ENCODE measurements at places on chromosomes 1 and 21.

- DNase-seq, result no peak
These were observed 198.4 kb upstream of the ADGRL4 start for GRCh38 chr1:79204779-79205479.

- DNase-seq, result peak; percentile 78
These were observed at the start of gene SH3BGRL3 for GRCh38 chr1:26279456-26280332. TSS of gene SH3BGRL3 (plus strand) at chr1:26280086. CDS start at chr1:26280156, 70 bp downstream.

DNA sequence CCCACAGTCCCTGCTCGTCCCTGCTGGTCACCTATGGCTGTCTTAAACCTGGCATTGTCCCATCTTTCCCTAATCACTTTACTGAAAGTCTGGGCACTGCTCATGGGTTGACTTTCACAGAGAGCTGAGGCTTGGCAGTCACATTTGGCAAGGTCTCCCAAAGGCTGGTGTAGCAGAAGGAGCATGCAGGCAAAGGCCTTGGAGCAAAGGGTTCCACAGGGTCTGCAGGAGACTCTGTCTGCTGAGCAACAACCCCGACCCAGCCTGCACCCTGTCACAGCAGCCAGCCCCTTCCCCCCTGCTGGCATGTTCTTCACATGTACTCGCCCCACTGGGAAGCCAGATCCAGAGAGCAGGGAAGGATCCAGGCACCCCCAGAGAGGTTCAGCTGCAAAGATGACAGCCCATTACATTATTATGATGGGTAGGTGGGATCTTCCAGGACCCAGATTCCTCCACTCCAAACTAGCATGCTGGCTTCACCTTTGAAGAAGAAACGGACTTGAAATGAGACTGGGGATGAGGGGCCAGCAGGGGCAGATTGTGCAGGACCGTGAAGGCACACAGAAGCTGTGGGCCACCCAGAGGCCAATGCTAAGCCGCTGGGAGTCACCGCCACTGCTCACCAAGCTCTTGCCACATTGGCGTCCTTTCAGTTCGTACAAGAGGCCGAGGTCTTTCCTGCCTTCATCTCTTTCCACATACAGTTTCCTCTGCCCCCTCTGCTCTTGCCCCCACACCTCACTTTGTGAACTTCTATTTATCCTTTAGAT lies 14.2 kb upstream of the TMEM125 start:
- DNase-seq, result no peak

DNA sequence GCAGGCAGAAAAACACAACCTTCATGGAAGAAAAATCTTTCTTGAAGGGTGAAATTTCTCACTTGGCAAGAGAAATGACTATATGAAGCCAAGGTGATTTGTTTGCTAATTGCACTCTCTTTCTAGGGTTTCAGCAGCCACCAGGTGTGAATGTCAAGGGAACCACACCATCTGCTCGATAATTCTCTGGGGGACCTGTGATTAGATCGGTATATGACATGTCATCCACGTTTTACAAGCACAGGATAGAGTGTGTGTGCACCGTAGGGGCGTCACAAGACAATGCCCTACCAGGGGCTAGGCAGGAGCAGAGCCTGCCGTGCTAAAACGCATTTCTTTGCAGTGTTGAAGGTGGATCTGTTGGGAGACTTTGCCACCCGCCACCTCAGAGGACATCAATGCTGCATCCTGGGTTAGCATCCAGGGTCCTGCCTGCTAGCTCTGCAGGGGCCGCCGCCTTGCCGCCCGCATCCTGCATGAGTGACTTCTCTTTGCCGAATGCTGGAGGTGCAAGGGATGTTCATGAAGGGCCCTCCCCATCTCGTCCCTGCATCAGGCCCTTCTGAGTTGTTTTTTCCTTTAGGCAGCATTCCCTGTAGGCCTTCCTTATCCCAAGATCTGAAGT lies 37.8 kb upstream of the CCSAP start:
- no peak for DNase-seq

DNA sequence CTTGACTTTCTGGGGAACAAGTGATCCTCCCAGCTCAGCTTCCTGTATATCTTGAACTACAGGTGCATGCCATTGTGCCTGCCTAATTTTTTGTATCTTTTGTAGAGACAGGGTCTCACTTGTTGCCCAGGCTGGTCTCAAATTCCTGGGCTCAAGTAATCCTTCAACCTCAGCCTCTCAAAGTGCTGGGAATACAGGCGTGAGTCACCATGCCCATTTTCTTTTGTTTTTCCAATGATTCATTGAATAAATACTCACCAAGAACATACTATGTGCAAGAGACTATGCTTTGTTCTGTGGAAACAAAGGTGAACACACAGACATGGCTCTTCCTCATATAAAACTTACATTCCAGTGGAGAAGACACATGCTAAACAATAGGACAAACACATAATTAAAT lies 407.8 kb upstream of the DAB1 start:
- peak; percentile 51 for DNase-seq

DNA sequence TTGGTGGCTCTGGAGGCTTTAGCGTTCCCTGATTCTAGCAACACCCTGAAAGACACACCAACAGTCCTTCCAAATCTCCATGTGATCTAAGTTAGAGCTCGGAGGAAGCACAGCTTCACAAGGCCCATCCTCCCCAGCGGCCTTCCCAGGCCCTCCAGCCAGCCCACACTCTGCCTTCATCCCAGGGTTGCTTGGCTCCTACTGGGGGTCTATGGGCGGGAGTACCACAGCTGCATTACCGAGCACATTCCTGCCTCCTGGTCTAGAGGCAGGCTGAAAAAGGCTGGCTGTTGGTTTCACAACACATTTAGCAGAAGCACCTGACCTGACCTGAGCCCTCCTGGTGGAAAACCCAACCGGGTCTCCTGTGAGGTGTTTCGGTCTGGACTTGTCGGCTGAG lies 54.7 kb upstream of the TRIM67 start:
- DNase-seq, result no peak

DNA sequence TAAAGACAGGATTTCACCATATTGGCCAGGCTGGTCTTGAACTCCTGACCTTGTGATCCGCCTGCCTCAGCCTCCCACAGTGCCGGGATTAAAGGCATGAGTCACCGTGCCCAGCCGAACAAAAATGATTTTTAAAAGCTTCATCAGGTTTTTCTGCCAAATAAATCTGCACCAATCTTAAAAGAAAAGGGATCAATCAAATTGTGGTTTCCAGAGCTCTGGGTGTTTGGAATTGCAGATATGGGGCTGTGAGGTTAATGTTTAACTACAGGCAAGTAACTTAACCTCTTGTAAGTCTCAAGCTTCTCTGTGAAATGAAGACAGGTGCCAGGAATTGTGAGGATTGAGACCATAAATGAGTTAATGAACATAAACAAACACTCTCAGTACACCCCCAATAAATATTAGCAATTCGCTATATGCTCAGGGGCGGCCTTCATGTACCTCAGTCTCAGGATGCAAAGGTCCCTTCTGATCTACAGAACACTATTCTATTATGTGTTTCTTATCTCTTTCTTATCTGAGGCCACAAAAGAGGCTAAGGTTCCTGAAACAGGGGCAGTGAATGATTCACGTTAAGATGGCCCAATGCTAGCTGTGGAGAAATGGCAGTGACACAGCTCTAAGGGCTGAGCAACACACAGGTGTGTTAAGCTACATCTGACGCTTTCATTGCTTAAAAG lies 7.1 kb upstream of the GNPAT start:
- DNase-seq, result no peak

GRCh38 chr1:159804924-159805323 lies 2.8 kb downstream of the FCRL6 start:
- no peak for DNase-seq

- no peak for DNase-seq
These were observed 404.8 kb downstream of the PCP4 start for GRCh38 chr21:40272037-40272436.

- no peak for DNase-seq
These were observed 121.0 kb upstream of the TSPAN2 start for GRCh38 chr1:115210302-115210711.

GRCh38 chr1:116314305-116314919 lies 58.6 kb upstream of the ATP1A1 start:
- DNase-seq, result peak; percentile 24

DNA sequence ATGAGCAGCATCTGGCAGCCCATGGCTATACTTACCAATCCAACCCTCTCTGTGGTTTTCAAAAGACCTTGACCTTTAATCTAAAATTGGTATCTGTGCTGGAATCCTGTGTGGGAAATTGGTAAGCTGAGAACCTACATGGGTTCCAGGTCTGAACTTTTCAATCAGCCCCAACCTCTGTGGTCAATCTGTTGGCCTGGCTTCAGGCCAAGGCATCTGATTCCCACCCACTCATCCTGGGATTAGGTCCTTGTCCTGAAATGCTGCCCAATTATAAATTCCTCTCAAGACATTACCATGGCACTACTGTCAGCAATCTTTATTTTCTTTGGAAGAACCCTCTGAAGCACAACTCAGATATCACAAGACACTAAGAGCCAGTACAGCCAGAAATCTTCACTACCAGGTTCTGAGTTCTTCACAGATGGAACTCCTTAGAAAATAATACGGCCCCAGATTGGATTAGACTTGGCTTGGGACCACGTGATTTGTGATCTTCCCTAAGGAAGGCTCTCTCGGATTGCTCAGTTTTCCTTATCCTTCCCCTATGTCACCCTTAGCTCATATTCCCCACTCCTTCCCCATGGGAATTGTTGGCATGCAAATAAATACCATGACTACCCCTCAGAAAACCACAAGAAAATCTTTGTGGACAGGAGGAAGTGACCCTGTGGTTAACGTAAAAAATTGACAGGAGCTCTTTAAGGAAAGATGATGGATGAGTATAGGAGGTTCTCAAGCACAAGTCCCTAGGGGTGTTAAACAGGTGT lies 207.9 kb upstream of the ST6GALNAC5 start:
- no peak for DNase-seq

- peak; percentile 45 for DNase-seq
These were observed 13.4 kb upstream of the PIAS3 start for GRCh38 chr1:145871994-145872924.

DNA sequence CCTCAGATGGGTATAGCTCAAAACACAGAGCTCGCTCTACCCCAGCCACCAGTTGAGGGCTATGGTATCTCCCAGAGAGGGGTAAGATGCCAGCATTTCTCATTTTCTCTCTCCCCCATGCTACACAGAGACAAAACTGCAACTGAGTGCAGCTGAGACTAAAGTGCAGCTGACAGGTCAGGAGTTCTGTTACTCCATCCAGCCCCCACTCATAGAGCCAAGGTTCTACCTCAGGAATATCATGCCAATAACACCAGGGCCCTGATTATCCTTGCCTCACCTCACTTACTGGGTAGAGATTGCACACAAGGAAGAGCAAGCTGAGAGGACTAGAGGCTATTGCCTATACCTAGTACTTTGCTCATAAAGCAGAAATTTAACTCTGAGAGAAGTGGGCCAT lies 34.6 kb downstream of the DPYD start:
- no peak for DNase-seq

- DNase-seq, result peak; percentile 93
These were observed 29.6 kb upstream of the SFPQ start for GRCh38 chr1:35222322-35223083.

DNA sequence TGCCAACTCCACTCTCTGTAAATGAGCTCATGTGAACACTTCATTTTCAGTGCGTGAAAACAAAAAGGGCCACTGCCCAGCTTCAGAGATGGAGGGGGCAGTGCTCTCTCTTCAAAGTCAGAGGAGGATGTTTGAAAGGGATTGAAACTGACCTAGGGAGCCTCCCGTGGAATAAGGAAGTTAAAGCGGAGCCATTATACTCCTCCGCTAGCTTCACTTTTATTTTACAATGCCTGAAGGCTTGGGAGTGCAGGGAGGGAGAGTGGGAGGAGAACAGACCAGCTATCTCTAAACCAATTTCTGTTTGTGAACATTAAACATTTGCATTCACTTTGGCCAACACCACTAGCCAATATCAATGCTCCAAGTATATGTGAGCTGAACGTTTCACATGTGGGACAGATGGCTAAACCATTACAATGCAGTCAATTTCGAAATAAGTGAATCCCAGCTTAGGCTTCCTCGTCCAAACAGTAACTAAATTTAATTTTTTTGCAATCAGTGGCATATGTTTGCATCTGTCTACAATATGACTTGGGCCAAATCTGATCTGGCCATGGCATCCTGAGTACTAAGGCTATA lies 126.9 kb downstream of the ESRRG start:
- DNase-seq, result no peak

GRCh38 chr1:216015116-216015515 lies 408.1 kb downstream of the USH2A start:
- DNase-seq, result no peak

DNA sequence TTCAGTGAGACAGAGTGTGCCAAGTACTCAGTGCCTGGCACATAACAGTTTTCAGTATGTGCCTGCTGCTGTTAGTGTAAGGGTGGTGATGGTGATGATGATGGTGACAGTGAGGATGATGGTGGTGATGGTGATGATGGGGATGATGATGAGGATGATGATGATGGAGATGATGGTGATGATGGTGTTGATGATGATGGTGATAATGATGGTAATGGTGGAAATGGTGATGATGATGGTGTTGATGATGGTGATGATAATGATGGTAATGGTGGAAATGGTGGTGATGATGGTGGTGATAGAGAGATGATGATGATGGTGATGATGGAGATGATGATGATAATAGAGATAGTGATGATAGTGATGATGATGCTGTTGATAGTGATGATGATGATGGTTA lies 62.0 kb downstream of the AJAP1 start:
- DNase-seq, result no peak

DNA sequence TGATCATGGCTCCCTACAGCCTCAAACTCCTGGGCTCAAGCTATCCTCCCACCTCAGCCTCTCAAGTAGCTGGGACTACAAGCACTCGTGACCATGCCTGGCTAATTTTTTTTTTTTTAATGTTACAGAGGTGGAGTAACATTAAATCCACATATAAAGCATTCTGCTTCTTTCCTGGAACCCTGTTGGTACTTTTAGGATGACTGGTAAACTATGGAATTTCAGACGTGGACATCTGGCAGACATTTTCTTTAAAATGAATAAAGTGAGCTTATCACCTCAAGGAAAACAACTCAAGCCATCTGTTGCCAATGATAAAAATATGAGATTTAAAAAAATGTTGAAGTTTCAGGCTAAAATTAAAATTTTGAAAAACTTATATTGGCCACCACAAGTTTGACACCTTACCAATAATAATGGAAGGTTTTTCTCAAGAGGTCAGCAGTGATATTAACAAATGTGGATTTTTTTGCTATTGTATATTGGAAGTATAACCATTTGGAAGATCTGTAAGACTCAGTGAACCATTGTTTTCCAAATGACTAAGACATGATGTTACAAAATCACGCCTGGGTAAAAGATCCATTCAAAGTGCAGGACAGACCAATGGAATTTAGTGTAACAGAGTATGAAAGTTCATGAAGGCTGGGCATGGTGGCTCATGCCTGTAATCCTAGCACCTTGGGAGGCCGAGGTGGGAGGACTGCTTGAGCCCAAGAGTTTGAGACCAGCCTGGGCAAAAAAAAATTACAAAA lies 52.7 kb upstream of the EIF4G3 start:
- peak; percentile 88 for DNase-seq

DNA sequence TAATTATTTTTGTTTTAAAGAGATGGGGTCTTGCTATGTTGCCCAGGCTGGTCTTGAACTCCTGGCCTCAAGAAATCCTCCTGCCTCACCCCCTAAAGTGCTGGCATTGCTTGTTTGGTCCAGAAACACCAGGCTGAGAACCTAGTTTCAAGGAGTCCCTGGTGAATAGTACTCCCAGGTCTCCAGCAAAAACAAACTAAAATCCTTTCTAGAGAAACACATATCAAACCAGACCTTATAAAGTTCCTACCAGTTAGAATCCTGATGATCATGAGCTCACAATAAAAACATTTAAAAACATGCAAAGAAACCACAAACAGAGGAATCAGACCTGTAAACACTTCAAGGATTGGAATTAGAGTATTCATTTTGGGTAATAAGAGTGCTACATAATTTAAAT lies 34.4 kb upstream of the PADI1 start:
- DNase-seq, result peak; percentile 22
